Naive thymus-derived CD8-positive, alpha-beta T cell (primary cell): ENCODE measurements at places on chromosomes 5 and 9. TPM values are rescaled to one million over a fixed set of nuclear protein-coding genes. Genes with fewer than 3 reads are reported as not detected.

The CARD9 gene
- 0.70 TPM for total RNA-seq

The TTC23L gene
- 0.69 TPM for total RNA-seq

The GCNT4 gene
- 23.5 TPM for total RNA-seq

The DAB2 gene
- 2.6 TPM for total RNA-seq

The PCDHA7 gene
- not detected for total RNA-seq

The MEIKIN gene
- total RNA-seq = 2.7 TPM

The PCDHB12 gene
- not detected for total RNA-seq

The PCDH12 gene
- not detected for total RNA-seq

DNA sequence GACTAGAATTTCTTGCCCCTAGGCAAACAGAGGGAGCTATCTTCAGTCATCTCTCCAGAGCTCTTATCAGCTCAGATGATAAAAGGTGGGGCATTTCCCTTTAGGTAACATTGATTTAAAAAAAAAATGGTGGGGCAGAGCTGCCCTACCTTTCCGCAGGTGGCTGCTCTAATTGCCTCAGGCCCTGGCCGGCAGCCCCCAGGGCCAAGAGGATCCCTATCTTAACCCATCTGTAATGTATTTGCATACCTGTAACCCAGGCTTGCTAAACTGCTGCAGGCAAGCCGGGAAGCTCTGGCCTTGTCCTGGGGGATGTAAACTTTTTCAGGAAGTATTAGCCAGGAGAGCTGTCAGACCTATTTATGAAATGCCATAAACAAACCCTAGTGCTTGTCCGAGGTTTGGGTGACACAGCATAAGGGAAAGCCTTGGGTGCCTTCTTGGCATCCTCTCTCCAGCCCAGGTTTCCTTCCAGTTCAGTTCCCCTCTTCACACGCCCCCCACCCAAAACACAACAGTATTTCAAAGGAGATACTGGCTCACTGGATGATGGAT is 20.9 kb upstream of the ZSWIM6 start:
- H3K4me1 ChIP-seq = no peaks in the 10 kb centered on the region
- H3K27me3 ChIP-seq = peaks cover 40% of the 10 kb centered on the region
- no peak for DNase-seq
- H3K27ac ChIP-seq = no peak overlapping the region

DNA sequence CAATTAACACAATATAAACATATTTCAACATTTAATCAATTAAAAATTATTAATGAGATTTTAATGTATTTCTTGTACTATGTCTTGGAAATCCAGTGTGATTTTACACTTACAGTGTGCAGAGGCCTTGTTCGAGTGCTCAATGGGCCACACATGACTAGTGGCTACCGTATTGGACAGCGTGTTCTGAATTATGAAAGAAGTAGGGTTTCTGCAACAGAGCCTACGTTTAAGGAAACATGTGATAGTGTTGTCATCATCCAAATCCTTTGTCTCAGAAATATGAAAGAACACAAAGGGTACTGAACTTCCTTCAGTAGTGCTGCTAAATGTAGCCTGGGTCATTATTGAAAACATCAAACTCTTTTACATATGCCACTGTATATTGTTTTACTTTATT is 29.5 kb downstream of the NPR3 start:
- H3K4me1 ChIP-seq = no peaks in the 10 kb centered on the region
- no peak overlapping the region for H3K27ac ChIP-seq
- H3K4me3 ChIP-seq = no peak overlapping the region
- H3K27me3 ChIP-seq = no peaks in the 10 kb centered on the region

DNA sequence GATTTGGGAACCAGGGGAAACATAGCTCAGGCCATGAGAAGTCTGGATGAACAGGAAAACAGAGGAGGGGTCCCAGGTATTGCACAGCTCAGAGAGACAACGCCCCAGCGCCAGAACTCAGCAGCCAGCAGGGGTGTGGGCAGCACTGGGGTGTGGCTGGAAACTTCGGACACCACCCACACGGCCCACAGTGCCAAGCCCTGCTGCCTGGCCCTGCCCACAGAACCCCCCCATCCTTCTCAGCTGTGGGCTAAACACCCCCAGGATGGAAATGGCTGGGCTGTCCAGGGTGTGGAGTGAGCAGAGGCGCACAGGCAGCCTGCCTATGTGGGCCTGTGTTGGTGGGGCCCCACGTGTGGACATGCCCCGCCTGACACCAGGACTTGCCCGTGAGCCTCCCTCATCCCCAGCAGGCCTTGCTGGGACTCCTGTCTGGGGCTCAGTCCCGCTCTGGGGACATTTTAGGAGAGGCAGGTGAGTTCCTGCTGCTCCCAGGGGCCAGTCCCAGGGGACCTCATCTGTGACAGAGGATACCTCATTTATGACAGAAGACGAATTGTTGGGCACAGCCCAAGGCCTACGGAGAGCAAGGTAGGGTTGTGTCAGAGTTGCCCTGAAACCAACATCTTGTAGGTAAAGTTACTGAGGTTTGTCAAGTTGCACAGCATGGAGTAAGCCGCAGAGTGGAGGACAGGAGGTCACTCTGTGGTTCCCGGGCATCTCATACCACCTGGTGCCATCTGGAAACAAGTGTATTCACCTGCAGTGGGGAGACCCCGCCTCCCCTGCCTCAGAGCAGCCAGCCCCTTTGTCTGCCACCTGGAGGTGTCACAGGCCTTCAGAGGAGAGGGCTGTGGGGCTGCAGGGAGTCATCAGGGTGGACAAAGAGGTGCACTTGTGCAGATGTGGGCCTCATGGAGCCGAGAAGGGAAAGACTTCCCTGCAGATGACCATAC is 183.2 kb downstream of the AUH start:
- no peaks in the 10 kb centered on the region for H3K36me3 ChIP-seq
- no peaks in the 10 kb centered on the region for H3K27me3 ChIP-seq
- H3K4me3 ChIP-seq = peak overlapping the region; percentile 24
- DNase-seq = no peak
- no peak overlapping the region for H3K27ac ChIP-seq

DNA sequence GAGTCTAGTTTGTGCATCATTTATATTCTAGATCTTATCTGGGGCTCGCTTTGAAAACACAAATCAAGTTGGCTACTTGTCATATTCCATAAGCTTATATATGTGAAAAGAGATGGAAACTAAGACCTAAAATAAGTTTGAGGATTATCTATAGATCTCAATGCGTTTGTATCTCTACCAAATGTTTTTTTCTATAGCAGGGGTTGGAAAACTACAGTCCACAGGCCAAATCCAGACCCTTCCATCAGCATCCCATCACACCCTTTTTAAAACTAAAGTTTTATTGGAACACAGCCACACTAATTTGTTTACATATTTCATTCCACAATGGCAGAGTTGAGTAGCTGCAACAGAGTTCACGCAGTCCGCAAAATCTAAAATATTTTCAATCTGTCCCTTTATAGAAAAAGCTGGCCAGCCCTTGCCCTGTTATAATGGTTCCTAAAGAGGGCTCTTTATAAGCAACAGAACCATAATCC is 230.0 kb downstream of the ADAMTSL1 start:
- no peak overlapping the region for H3K27ac ChIP-seq
- H3K4me3 ChIP-seq = no peak overlapping the region
- H3K27me3 ChIP-seq = peaks cover 20% of the 10 kb centered on the region
- DNase-seq = no peak

DNA sequence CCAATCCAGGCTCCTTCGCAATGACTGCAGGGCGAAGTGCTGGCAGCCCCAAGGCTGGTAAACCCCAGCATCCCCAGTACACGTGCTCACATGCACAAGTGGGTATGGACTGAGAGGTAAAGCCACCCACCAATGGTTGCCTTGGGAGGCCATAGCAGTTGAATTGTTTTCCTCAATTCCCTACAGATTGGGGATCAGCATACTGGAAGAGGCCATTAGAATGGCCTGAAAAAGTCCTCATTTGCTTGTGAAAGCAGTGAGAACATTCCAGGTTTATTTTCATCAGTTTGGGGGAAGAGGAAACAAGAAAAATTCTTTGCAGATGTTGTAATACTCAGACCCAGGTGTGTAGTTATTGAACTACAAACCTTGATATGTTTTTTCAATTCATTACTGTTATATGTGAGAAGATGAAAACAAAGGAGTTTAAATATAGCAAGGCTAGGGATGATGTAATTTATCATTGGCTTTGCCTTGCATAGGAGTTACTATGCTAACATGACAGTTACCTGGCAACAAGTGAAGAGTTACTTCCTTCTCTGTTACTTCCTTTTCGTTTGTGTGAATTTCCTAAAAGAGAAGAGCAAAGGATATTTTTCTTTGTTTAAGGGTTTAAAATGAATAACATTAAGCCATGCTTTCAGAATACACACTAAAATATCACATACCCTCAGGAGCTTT is 36.4 kb downstream of the MTMR12 start:
- H3K36me3 ChIP-seq = peaks cover 57% of the 10 kb centered on the region
- peak overlapping the region; percentile 87 for H3K27ac ChIP-seq
- no peaks in the 10 kb centered on the region for H3K27me3 ChIP-seq
- H3K4me3 ChIP-seq = no peak overlapping the region
- peak; percentile 45 for DNase-seq

DNA sequence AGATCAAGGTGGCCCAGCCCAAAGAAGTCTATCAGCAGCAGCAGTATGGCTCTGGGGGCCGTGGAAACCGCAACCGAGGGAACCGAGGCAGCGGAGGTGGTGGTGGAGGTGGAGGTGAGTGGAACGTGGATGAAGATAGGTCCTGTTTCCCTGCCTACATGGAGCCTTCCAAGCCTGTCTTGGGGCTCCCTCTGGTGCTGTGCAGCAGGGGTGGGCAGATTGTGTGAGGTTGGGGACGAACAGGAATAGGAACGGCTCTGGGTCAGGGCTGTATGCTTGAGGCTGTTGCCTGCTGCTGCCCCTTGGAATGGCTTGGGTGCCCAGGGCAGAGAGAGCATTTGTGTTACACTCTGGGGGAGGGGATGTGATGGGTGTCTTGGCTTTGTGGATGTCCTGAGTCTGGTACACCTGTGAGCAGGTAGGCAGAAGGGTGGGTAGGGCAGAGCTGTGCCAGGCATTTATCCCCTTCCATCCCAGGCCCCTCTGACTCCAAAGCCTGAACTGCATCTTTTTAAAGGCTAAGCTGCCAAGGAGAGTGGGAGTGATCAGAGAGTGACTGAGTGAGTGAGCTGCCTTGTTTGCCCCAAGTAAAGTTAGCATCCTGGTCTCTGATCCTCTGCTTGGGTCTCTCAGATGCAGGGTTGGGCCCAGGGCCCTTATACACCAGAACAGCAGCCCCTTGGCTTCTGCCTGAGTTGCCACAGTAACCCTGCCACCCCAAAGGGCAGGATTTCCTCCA is 5.2 kb downstream of the HNRNPAB start:
- no peaks in the 10 kb centered on the region for H3K27me3 ChIP-seq
- H3K4me3 ChIP-seq = no peak overlapping the region
- H3K27ac ChIP-seq = no peak overlapping the region
- no peak for DNase-seq
- peaks cover 27% of the 10 kb centered on the region for H3K4me1 ChIP-seq

- no peaks in the 10 kb centered on the region for H3K27me3 ChIP-seq
- no peaks in the 10 kb centered on the region for H3K36me3 ChIP-seq
- no peak overlapping the region for H3K27ac ChIP-seq
- H3K4me1 ChIP-seq = peaks cover 33% of the 10 kb centered on the region
- DNase-seq = no peak
- no peak overlapping the region for H3K4me3 ChIP-seq
These were observed 1.2 kb upstream of the CCDC183 start for GRCh38 chr9:136795000-136795348.

GRCh38 chr9:94945197-94946144 is 219.0 kb downstream of the AOPEP start:
- DNase-seq = no peak
- peaks cover 5% of the 10 kb centered on the region for H3K4me1 ChIP-seq
- H3K27me3 ChIP-seq = no peaks in the 10 kb centered on the region

- H3K36me3 ChIP-seq = no peaks in the 10 kb centered on the region
- DNase-seq = no peak
- H3K27me3 ChIP-seq = no peaks in the 10 kb centered on the region
- H3K4me3 ChIP-seq = no peak overlapping the region
- H3K27ac ChIP-seq = no peak overlapping the region
- no peaks in the 10 kb centered on the region for H3K4me1 ChIP-seq
These were observed 56.9 kb downstream of the HOMER1 start for GRCh38 chr5:79456890-79457583.
